Fibroblast of mammary gland (primary cell): ENCODE measurements at places on chromosomes 2 and 18.
A peak's percentile ranks its signal among the peaks of the same experiment; 100 is the strongest.

GRCh38 chr2:236935083-236935482 is 150.6 kb upstream of the COPS8 start:
- DNase-seq: no peak

DNA sequence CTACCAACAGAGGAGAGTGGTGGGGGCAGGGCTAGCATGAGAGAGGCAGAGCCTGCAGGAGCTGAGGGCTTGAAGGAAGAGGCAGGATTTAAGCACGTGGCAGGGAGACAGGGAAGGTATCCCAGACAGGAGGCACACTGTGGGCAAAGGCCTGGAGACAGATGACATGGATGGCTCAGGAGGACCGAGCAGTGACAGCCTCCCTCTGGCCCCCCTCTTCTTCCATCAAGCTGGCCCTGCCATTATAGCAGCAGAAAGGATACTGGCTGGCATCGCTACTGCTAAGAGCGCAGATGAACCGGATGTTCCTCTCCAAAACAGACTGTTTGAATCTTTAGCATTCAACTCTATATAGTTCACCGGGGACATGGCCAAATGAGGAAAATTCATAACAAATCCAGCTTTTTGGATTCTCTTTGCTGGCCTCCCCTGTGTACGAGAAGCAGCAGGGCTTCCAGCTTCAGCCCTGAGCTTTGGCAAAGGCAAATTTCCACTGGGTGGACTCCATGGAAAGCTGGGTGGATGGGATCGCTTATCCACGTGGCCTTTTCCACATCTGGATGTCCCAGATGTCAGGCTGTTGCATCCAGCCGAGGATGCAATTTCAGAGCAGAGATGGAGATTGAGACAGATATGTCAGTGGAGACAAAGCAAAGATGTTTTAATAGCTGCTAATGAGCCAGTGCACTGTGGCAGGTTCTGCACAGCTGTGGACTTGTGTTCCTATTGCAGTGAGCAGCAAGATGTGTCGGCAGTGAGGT is 36.2 kb downstream of the CAPN13 start:
- DNase-seq: no peak

DNA sequence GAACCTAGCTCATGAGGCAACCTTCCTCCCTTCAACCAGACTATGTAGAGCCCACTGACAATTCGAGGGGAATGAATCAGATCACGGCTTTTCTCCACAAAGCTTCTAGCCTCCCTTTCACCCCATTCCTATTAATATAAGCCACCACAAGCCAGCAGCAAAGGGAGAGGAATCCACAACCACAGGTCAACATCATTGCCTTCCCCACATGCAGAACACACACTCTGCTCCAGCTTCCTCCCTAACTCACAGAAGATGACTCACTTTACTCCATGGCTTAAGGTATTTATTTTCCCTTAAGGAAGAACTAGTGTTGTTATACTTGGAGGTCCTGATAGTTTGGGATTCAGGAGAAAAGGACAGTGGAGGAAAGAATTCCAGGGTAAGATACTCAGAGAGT is 272.2 kb downstream of the C1D start:
- DNase-seq: peak; percentile 91

DNA sequence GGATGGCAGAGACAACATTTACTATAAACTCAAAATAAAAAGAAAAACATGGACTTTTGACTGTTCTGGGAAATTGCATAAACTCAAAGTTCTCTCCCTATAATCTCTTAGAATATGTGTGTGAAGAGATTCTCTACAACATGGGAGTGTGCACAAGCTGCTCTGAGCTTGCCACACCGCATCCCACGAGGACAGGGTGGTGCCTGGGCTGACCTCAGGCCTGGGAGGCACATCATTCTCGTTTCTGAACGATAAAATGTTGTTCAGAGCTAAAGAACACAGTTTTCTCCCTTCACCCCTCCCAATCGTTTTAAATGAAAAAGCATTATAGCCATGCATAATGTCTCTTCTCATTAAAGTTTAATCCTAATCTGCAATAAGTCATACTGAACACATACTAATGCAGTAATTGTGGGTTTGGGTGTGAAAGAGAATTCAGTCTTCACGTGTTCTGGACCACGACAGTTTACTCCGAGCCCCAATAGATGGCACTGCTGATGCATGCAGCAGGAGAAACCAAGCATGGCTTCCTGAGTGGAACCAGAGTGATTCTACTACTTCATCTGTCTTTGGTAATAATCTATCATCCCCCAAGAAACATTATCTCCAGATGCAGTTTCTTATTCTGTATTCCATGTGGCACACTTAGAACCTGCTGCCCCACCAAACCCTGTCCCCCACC is 46.9 kb upstream of the LAMA1 start:
- DNase-seq: peak; percentile 53

GRCh38 chr2:126644630-126645191 is 11.2 kb upstream of the GYPC start:
- peak; percentile 21 for DNase-seq

GRCh38 chr2:85827879-85828569 is 60.8 kb downstream of the ST3GAL5 start:
- DNase-seq: no peak

GRCh38 chr2:128362176-128362888 is 43.7 kb upstream of the HS6ST1 start:
- DNase-seq: no peak

DNA sequence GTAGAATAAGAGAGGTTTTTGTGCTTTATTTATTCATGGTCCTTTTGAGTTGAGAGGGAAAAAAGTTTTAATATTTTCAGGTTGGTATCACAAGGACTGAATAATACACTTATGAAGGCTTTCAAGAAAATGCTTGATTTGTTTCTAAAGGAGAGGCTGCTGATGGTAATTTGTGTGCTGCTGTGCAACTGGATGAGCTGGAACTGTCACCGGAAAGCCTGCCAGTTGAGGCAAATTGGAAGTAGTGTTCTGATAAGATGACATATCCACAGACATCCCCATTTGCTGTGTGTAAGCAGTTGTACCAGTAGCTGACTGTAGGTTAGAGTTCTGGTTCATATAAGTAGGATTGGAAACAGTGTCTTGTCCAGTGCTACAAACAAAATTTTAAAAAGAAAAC is 21.6 kb upstream of the CACNB4 start:
- DNase-seq: no peak

DNA sequence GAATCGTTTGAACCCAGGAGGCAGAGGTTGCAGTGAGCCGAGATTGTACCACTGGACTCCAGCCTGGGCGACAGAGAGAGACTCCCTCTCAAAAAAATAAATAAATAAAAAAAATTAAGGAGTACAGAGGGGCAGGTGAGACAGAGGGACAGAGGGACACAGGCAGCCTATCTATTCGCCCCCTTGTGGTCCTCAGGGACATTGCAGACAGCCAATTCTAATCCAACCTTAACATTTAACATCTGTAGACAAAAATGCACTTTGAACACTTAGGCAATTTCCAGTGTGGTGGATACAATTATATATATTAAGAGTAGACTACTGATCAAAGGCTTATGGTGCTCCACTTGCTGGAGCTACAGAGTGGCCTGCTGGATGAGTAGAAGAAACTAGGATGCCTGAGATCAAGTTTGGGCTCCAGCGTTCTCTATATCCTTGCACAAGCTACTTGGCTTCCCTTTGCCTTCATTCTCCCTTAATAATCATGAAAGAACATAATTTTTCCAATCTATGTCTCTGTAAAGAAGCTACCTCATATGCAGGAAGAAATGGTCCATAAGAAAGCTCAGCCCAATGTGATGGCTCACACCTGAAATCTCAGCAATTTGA is 8.2 kb upstream of the SMARCAL1 start:
- DNase-seq: peak; percentile 52

DNA sequence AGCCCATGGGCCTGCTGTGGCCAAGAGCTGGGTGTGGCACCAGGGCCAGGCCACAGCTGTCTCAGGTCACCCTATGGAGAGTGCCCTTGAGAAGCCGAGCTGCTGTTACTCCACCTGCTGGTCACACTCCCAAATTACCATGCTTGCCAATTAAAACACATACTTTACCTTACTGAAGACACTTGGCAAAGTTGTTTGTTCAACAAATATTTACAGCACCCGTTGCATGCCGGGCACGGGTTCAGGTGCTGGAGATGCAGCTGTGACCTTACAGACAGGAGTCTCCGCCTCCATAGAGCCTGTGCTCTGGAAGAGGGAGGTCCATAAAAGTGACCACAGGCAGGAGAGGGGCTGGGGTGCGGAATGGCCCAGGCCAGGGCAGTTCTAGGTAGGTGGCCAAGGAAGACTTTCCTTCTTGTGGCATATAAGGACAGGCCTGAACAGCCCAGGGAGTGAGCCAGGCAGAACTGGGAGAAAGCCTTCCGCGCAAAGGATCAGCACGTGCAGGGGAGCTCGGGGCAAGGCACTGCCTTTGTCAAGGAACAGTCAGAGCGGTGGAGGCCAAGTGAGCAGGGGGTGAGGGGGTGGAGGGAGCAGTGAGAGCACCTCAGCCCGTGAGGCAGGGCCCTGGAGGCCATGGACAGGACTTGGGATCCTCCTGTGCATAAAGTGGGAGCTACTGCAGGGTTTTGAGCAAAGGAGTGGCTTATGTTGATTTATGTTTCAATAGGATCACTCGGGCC is 23.6 kb upstream of the RBM44 start:
- DNase-seq: peak; percentile 58

- no peak for DNase-seq
Measured at GRCh38 chr2:186345745-186346144, 140.3 kb upstream of the ZC3H15 start.

GRCh38 chr18:56217406-56217805 is 421.0 kb downstream of the TXNL1 start:
- peak; percentile 63 for DNase-seq

DNA sequence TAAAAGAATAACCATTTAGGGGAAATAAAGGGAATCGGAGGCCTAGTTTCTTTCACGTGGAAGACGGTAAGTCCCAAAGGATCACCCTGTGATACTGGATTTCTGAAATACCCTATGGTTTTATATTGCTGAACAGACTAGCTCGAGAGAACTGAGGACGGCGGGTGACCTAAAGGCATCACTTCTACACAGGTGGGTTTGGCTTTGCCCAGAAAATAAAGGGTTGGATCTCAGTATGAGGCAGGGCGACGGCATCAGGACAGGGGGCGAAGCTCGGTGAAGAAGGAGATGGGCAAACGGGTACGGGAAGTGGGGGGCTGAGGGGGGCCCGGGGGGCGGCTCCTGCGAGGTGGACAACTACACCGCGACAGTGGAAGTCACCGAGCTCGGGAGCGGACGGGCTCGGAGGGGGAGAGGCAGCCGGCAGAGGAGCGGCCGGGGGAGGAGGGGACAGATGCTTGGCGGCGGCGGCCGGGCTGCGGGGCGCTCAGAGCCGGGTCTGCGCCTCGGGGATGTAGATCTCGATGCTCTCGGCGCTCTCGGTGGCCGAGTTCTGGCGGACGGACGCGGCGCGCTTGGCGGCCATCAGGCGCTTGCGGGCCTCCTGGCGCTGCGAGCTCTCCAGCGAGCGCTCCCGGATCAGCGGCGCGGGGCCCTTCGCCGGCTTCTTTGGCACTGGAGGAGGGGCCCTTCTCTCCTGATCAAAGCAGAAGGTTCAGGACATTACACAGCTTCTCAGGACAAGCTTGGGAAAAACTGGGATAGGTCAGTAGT is 48.9 kb downstream of the TGIF1 start:
- DNase-seq: peak; percentile 43

DNA sequence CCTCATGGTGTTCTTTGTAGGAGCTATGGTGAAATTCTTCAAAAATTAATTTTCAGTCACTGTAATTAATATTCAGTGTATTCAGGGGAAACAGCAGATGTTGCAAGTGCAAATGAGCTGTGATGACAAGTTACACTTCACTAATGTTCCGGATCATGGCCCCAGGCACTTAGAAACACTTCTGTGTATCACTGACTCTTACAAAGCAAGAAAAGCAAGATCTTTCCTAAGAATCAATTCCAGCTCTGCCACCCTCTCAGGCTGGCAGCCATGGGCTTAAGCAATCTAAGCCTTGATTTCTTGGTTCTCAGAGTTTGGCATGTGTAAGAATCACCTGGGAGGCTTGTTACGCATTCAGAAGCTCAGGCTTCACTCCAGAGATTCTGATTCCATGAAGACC is 78.0 kb downstream of the MARCHF4 start:
- DNase-seq: no peak

- peak; percentile 36 for DNase-seq
Measured at GRCh38 chr2:119223521-119224390, at the start of gene STEAP3. TSS of gene STEAP3 (plus strand) at chr2:119223834. CDS start at chr2:119231013, 7,179 bp downstream.

GRCh38 chr2:240498958-240499260 is 58.9 kb downstream of the ANKMY1 start:
- DNase-seq: no peak

GRCh38 chr2:185142677-185143076 is 544.3 kb downstream of the ZNF804A start:
- DNase-seq: no peak

- no peak for DNase-seq
Measured at GRCh38 chr2:101274142-101274541, 21.5 kb downstream of the CNOT11 start.

DNA sequence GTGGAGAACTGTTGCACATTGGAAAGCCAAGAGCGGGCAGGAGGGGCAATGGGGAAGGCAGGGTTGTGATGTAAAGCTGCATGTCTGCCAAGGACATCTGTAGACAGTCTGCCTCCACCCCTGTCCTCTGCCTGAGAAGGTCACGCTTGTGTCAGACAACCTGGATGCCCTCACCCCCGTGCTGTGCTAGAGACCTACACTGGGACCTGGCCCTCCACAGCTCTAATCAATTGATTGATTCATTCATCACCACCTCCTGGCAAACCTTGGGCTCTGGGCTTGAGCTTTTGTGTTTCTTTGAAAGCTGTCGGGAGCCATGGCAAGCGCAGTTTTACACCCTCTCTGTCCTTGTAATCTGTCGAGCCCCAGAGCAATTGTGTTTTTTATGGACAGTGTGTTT is 41.1 kb downstream of the MARCO start:
- no peak for DNase-seq

DNA sequence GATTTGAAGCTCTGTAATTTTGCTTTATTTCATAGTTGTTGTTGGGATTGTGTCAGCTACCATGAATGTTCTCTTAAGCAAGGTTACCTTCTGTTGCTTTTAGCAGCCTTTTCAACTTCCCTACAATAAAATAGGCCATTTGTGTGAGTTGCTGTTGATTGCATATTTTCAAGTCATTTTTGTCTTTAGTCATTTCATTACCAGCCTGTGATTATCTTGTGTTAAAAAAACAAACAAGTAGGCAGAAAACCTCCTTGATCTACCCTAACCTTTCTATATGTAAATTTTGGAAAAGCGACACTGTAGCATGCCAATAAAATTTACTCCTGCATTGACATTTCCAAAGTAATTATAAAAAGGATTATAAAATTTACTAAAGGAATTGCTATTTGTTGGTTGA is 19.3 kb downstream of the GREB1L start:
- DNase-seq: no peak

GRCh38 chr2:232586943-232587505 is 36.5 kb downstream of the EIF4E2 start:
- no peak for DNase-seq

DNA sequence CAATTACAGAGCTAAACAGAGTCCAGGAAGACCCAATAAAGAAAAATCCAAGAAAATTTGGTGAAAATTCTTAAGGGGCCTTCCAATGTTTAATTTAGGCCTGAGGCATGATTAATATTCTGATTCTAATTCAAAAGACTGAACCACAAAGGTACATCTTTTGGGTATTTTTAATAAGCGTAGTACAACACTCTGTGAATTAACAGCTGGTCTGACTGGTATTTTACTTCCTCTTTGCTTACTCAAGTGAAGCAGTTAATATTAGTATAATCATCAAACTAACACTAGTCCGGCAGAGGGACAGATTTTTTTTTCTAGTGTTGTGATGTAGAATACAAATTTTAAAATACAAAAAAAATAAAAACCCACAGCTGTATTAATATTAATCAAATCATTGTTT is 652.9 kb downstream of the NR4A2 start:
- no peak for DNase-seq
